ENCODE measurements at places on chromosomes 12 and 14. TPM values are rescaled to one million over a fixed set of nuclear protein-coding genes. Genes with fewer than 3 reads are reported as not detected.
A peak's percentile ranks its signal among the peaks of the same experiment; 100 is the strongest.

- no peak for DNase-seq
Measured at GRCh38 chr14:101774006-101774795, 12.7 kb downstream of the PPP2R5C start.

RTL1 gene
- not detected for total RNA-seq

GRCh38 chr14:65345266-65345665 lies 67.3 kb upstream of the FUT8 start:
- DNase-seq = no peak

FGF23 gene
- not detected for total RNA-seq

ISCA2 gene
- 24.6 TPM for total RNA-seq

DNA sequence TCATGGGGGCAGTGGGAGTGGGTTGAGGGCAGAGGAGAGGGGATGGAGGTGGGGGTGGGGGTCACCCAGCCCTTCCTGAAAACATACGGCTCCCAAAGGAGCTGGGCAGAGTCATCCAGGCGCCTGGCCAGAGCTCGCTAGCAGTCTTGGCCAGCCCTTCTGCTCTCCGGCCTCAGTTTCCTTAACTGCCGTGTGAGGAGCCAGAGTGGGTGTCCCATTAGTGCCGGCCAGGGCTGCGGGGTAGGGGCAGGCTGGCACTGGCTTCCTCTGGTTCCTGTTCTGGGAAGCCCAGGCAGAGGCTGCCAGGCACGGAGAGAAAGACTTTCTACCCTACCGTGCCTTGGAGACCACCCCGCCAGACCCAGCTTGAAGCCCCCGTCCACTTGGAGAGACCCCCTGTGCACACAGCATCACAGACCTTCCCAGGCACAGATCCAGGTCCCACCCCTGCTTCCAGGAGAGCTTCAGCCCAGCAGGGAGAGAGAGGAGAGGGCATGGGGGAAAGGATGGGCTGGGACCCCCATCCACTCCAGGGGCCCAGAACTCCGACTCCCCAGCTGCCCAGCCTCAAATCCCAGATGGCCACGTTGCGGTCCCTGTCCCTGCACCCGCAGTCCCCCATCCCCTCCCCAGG lies 93.3 kb downstream of the RFLNA start:
- DNase-seq = no peak

- no peak for DNase-seq
Measured at GRCh38 chr14:70380824-70381223, 21.3 kb upstream of the COX16 start.

GRCh38 chr12:120982659-120983058 lies 4.3 kb downstream of the HNF1A start:
- no peak for DNase-seq

SNRNP35 gene
- 14.8 TPM for total RNA-seq

- no peak for DNase-seq
Measured at GRCh38 chr14:36215217-36215598, 38.7 kb upstream of the PTCSC3 start.

DNA sequence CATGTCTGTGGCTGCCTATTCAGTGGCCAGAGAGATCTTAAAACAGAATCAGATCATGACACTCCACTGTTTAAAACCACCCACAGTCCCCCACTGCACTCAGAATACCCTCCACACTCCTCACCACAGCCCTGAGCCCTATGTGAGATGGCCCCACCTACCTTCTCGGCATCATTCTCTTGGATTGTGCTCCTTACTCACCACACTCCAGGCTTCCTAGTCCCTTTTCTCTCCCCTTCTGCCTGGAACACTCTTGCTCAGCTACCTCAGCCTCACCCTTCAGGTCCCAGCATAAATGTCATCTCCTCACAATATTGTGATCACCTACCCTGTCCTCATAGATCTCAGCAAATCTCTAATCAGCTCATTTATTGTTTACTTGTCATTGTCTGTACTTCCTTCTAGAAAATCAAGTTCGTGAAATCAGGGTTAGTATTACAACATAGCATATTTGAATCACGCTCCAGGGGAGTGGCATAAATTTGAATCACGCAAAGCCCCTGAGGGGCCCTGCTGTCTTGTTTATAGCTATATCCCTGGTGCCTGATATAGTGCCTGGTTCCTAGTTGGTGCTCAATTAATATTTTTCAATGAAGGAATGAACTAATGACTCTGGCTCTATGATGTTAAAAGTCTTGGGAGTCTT lies 42.8 kb downstream of the SLC35F4 start:
- DNase-seq = no peak

OTOGL gene
- under 0.01 TPM for total RNA-seq

DNA sequence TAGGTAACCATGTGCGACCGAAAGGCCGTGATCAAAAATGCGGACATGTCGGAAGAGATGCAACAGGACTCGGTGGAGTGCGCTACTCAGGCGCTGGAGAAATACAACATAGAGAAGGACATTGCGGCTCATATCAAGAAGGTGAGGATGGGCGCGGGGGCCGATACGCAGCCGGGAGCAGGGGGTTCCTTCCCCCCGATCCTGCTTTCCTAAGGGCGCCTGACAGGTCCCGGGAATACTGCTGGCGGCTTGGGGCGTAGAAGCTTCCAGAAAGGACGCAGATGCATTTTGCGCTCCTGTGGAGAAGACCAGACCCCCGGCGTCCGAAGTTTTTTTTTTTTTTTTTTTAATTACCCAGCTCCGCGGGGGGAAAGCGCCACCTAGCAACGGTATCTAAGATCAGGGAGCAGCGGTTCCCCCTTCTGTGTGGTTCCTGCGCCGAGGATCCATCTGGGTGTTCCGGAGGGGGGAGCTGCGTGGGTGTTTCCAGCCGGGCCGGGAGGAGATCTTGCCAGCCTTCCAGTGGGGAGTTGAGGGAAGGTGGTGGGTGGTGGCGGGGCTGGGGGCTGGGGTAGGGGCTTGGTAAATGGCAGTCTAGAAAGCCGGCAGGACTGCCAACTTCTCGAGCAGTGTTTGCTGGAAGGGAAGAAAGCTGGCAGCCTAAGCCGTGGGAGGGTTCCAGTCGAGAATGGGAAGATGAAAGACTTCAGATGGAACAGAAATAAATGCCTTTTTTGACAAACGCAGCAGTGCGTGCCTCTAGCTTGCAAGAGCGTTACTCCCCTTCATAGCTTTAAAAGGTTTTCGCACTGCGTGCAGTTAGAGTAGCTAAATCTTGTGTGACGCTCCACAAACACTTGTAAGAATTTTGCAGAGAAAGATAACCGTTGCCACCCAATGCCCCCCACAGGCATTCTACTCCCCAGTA lies 764 bp downstream of the DYNLL1 start:
- DNase-seq = peak; percentile 61

GRCh38 chr12:117518594-117519270 lies 157.3 kb upstream of the NOS1 start:
- DNase-seq = no peak

MSRB3 gene
- total RNA-seq = 89.2 TPM

DNA sequence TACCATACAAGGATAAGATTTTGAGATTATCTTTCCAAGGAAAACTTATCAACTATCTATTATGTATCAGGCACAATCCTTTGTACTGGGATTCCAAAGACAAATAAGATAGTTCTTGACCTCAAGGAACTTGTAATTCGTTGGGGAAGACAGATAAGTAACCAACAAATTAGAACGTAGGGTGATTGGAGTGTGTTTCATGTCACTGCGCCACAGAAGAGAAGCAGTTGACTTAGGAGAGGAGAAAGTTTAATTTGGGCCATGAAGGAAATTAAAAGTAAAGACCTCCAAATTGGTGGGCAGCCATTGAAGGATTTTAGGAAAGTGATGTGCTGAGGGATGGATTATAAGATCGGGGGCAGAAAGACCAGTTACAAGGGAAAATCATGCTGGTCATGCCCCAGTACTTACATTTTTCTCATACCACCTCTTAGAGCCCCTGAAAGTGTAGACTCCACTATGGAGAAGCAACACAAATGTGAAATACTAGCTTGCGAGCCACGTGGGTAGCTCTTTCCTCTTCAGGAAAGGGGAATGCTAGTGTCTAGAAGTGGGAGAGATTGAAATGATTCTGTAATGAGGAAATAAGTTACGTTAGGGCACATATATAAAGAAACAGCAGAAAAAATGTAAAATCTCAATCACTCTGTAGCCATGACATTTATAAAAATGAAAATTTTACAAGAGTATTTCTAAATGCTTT lies 148.7 kb downstream of the ETV6 start:
- DNase-seq = no peak

GRCh38 chr12:95319694-95320331 lies 102.2 kb downstream of the VEZT start:
- peak; percentile 62 for DNase-seq

DNA sequence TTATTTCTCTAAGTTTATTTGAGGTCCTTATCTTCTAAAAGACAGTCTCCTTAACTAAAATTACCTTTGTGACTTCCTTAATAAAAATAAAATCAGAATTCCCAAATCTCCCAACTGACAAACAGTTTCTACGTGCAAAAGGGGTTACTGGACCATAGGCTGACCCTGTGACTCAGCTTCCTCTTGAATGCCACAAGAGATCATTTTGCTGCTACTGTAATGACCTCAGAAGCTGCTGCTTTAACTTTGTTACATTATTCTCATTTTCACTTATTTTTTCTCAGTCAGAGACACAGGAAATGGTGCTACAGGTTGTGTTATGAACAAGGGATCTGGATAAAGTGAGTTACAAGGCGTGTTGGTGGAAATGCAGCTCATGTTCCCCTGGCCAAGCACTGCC lies 132.2 kb upstream of the TMTC2 start:
- no peak for DNase-seq

NKX2-1 gene
- not detected for total RNA-seq

VAMP1 gene
- 13.4 TPM for total RNA-seq

GRCh38 chr14:99543985-99544384 lies 60.0 kb downstream of the CCDC85C start:
- DNase-seq = no peak

- DNase-seq = no peak
Measured at GRCh38 chr14:101780390-101780789, 18.9 kb downstream of the PPP2R5C start.

- no peak for DNase-seq
Measured at GRCh38 chr12:6049587-6049986, 74.9 kb downstream of the VWF start.

GRCh38 chr12:49705479-49706134 lies 1.6 kb downstream of the FMNL3 start:
- DNase-seq = peak; percentile 57

DNA sequence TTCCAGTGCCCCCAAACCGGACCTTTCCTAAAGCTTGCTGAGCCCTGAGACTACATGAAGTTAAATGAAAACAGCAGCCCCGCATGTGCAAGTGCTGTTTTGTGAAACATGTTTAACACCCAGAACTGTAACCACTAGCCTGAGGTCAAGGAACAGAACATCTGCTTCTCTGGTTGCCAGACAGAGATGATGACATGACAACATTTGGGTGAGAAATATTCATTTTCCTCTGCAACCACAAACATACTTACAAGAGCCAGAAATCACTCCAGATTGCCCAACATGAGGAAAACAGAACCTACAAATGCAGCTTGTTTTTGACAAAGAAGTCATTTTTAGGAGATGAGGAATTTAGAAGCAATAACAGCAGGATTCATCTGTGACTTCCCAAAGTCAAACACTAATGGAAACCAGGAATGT lies 110.4 kb downstream of the BCAT1 start:
- DNase-seq = peak; percentile 100

DNA sequence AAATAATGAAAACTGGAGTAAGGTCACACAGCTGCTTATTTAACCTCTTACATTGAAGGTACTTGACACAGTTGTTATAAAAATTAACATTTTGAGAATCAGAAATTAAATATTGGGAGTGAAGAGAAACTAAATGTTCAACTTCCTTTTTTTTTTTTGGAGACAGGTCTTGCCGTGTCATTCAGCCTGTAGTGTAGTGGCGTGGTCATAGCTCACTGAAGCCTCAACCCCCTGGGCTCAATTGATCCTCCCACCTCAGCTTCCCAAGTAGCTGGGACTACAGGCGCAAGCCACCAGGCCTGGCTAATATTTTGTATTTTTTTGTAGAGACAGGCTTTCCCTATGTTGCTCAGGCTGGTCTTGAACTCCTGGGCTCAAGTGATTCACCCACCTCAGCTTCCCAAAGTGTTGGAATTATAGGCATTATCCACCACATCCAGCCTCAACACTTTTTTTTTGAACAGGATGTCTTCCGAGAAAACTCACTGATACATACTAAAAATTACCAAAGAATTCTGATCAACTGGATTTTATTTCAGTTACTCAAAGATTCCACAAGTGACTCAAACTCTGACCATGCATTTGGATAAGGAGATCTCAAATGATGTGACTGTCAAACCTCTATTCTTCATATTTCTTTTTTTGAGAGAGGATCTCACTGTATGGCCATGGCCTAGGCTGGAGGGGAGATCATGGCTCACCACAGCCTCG lies 35.4 kb downstream of the SGPP1 start:
- no peak for DNase-seq
